ENCODE measurements at places on chromosomes 3 and 15.

DNA sequence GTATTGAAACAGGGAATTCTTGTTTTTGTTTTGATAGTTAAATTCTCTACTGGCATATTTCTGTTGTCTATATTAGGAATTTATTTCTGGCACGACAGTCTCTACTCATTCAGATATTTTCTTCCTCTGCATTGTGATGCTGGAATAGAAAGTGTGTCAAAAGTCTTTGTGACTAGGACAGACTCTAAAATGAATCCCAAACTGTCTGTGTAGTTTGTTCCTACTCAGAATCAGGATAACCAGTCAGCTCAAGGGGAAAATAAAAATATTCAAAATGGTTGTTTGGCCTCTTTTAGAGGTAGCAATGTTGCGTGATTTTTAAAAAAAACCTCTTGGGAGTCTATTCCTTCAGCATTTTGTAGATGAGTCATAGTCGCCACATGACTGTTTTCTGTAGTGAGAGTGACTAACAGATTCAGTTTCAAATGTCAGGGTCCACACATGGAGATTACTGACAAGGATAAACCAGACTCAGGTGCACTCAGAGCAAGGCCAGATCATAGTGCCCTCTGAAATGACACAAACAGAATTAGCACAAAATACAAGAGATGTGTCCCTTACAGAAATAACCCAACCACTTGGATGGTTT is 13.1 kb downstream of the SLC7A14 start:
- peak; percentile 57 for DNase-seq

- DNase-seq: no peak
Observed at GRCh38 chr3:168333410-168333935, 237.7 kb upstream of the GOLIM4 start.

GRCh38 chr15:88906130-88906529 is 7.0 kb downstream of the MFGE8 start:
- no peak for DNase-seq

DNA sequence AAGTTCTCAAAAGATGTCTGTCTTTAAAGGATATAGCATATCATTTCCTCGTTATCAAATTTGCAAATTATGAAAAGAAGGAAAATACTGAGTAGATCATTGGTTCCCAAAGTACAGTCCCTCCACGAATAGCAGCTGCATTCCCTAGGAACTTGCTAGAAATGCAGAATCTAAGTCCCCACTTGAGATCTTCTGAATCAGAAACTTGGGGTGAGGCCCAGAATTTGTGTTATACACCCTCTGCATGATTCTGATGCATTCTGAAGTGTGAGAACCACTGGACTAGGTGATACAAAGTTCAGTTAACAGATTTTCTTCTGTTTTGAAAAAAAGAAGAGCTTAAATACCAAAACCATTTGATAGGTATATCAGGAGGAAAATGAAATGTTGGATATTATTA is 77.1 kb downstream of the SLC25A26 start:
- DNase-seq: no peak

DNA sequence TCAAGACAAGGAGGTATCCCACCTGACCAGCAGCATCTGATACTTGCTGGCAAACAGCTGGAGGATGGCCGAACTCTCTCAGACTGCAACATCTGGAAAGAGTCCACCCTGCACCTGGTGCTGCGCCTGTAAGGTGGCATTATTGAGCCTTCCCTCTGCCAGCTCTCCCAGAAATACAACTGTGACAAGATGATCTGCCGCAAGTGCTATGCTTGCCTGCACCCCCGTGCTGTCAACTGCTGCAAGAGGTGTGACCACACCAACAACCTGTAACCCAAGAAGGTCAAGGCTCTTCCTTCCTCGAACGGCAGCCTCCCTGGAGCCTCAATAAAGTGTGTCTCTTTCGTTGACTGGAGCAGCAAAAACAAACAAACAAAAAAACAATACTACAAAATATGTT is 2.2 kb upstream of the SLC4A7 start:
- peak; percentile 67 for DNase-seq

DNA sequence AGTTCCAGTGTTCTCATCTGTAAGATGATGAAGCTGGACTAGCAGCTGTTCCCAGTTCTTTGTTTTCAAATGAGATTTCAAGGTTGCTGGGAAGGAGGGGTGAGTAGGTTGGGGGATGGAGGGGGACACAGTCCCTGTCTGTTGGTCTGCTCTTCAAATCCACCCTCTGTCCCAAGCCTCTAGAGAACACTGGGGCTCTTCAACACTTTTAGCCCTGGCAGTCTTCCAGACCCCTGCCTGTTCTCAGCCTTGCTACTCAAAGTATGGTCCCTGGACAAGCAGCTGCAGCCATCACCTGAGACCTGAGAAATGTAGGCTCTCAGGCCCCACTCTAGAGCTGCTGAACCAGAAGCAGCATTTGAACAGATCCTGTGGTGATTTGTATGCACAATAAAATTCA is 41.3 kb downstream of the NEK11 start:
- peak; percentile 47 for DNase-seq
